ENCODE measurements at places on chromosomes 7 and 10.

DNA sequence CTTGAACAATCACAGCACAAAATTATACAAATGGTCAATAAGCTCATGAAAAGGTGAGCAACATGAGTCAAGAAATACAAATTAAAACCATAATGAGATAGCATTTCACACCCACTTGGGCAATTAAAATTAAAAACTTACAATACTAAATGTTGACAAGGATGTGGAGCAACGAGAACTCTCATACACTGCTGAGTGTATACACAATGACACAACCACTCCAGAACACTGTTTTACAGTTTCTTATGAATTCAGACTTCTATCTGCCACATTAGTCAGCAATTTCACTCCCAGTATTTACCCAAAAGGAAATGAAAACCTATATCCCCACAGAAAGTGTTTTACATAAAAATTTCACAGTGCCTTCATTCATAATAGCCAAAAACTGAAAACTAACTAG lies 31.1 kb downstream of the GDI2 start:
- no peak for DNase-seq

DNA sequence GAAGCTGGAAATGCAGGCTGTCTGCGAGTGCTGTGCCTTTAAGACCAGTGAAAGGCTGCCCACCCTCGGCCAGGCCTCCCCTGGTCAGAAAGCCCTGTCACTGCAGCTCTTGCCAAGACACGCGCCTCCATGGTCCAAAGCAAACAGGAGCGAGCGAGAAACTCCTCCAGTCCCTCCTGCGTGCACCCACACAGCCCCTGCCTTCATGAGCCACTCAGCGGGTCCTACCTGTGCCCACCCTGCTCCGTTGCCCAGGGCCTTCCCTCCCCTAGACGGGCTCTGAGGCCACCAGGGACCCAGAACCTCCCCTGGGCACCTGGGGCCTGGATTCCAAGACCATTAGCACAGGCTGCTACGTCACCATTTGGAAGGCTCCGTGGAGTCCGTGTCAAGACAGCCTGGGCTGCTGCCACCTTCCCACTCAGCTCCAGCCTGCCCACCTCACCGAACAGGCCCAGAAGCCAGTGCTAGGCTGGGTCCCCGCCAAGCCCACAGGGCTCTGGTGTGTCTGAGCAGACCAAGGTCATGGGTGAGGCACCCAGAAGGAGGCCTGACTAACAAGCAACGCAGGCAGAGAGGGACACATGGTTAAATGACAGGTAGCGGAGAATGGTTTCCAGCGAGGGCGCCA lies 144.5 kb downstream of the NEURL1 start:
- DNase-seq, result peak; percentile 54

GRCh38 chr10:92830478-92831389 lies 17.6 kb upstream of the EXOC6 start:
- no peak for DNase-seq

DNA sequence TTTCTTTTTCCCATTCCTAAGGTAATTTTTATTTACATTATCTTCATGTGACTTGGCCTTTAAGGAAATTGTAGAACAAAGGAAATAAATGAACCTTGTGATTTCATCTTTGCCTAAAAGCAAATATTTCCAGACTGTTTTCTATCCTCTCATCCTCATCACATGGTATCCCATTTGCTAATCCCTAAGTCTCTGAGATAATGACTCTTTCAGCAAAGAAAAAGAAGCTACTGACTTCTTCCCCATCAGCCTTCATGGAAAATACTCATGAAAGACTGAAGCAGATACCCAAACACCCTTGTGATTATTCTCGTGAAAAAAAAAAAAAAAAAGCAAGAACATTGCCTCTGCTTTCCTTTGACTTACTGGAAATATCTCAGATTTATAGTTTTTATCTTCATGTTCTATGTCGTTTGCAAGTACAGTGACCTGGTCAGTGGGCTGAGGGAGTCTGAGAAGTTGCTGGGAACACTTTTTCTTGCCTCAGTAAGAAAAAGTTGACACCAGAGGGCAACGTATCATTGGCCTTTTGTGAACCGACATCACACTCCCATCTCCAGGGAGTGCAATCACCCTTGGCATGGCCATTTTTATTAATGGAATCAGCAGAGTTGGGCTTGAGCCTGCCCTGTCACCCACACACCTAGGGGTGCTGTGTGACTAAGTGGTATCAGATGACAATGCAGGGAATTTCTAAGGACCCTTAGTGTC lies 246.0 kb upstream of the KMT2E start:
- DNase-seq, result peak; percentile 7

DNA sequence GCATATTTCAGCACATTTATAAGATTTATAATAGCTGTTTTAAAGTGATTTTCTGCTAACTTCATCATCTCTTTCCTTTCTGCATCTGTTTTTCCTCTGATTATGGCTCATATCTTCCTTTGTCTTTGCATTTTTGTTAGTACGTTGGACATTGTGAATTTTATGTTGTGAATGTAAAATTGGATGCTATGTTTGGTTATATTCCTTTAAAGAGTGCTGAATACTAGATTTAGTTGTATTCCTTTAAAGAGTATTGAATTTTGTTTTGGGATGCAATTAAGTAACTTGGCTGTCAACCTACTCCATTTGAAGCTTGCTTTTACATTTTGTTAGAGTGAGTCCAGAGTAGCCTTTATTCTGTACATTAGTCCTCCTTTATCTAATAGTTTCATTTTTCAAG lies 81.2 kb downstream of the ZNF777 start:
- no peak for DNase-seq

GRCh38 chr10:89398003-89398749 lies 5.8 kb downstream of the IFIT1 start:
- DNase-seq, result no peak
